ENCODE measurements at places on chromosomes 16 and 17.

GRCh38 chr17:42361781-42362186 lies 26.5 kb downstream of the STAT3 start:
- no peak for DNase-seq

DNA sequence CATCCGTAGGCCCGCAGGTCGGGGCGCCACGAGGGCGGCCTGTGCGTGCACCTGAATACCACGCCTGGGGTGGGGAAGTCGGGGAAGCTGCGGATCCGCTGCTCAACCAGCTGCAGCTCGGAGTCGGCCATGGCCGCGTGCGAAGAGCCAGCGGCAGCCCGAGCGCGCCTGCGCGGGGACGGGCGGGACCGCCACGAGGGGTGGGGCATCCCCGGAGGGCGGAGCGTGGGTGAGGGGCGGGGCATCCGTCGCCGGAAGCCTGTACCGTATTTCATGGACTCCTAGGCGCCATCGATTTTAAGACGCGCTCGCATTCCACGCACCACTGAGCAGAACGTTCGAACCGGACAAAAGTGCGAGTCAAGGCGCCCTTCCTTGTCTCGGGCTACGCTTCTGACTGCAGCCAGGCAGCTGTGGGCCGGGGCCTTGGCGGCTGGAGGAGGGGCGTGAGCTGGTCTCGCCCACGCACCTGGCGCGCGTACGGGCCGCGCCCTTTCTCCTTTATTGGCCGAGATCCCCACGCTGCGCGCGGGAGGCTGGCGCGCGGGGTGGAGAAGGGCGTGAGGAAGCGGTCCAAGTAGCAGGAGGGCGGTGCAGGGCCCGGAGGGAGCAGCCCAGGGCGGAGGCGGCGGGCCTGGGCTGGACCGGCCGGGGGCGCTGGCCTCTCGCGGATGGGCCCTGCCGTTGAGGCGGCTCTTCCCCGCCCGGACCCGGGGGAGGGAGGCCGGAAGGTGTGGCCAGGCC lies at the start of gene APRT:
APRT (minus strand) TSS at position 160 of the 744 bp plus-strand sequence; CDS start at position 131, 29 bp downstream.
- DNase-seq, result peak; percentile 97

DNA sequence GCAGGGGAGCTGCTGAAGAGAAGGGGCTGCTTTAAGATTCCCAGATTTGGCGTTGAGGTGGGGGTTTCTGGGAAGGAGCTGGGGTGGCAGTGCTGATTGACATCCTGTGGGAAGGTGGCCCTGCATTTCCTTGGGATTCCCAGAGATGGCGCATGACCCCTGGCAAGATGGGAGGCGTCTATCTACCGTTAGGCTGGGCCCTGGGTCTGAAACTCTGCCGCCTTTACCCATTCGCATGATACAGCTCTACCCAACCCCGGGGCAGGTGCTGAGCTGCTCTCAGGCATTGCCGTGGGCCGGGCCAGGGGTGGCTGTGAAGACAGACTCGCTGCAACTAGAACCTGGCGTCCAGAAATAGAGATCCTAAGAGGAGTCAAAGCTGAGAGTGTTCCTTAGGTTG lies 9.9 kb upstream of the MVD start:
- DNase-seq, result no peak

DNA sequence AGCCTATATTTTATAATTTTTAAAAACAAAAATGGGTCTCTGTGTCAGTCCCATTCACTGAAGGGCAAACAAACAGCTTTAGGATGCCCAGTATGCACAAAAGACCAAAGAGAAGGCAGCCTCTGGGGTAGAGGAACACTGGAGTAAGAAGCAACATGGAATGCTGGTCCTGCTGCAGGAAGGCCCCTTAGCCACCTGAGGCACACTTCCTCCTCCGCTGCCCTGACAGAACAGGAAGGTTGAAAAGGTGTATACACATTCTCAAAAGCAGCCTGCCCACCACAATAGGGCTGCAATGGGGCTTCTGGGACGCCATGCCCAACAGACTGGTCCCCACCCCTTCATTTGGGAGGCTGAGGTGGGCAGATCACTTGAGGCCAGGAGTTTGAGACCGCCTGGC lies 19.5 kb downstream of the TOM1L2 start:
- DNase-seq, result no peak

DNA sequence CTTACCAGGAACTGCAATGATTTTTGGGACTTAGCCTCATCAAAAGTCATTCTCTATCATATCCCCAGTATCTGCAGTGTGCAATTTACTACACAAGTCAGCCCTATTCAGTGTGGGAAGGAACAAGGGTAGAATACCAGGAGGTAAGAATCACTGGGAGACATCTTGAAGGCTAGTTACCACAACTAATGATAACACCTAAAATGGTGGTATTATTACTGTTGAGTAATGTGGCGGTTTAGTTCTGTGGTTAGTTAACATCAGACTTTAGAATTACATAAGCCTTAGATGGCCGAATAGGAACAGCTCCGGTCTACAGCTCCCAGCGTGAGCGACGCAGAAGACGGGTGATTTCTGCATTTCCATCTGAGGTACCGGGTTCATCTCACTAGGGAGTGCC lies 567.9 kb upstream of the CDH11 start:
- no peak for DNase-seq

Measured in T-helper 17 cell (primary cell).